Activated CD8-positive, alpha-beta memory T cell treated with anti-CD3 and anti-CD28 coated beads, Interleukin-2, amount 50 U/mL, for 48 hours (primary cell): ENCODE measurements at places on chromosomes 16 and 17.

DNA sequence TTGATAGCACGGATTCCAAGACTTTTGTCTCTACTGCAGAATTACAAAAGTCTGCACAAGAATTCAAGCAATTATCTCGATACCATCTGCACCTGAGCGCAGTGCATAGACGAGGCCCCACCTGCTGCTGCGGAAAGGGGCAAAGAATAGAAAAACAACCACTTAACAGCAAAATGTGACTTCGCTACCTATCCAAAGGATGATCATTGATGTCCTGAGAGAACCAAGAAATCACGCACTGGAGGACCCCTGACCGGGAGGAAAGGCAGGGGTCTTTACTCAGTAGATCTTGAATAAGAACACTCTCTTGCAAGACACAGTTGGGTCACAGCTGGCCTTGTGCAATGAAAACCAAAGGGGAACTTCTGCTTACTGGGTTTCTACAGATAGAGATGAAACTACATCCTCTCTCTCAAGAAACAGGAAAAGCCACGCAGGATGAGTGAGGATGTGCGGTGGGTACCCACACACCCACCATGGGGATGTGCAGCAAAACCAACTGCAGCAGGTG lies 147.4 kb upstream of the RPH3AL start:
- DNase-seq = no peak

- no peak for DNase-seq
These were observed 263.8 kb downstream of the HS3ST3A1 start for GRCh38 chr17:13337864-13338371.

DNA sequence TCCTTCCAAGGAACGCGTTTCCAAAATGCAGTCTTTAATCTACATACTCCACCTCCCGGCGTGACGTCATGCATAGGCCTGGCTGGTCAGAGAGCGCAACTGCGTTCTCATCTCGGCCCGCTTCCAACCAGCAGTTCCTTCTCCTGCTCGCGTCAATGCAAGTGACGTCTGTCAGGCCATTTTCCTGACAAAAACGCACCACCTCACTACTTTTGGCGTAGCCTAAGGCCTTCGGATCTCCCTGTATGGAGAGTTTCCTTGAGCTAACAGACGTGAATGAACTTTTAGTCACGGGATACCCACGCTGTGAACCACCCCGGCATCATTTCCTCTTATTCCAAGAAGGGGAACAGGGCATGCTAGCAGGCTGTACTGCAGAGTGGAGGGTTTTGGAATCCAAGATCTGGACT lies 25.0 kb downstream of the TEX14 start:
- DNase-seq = peak; percentile 57

DNA sequence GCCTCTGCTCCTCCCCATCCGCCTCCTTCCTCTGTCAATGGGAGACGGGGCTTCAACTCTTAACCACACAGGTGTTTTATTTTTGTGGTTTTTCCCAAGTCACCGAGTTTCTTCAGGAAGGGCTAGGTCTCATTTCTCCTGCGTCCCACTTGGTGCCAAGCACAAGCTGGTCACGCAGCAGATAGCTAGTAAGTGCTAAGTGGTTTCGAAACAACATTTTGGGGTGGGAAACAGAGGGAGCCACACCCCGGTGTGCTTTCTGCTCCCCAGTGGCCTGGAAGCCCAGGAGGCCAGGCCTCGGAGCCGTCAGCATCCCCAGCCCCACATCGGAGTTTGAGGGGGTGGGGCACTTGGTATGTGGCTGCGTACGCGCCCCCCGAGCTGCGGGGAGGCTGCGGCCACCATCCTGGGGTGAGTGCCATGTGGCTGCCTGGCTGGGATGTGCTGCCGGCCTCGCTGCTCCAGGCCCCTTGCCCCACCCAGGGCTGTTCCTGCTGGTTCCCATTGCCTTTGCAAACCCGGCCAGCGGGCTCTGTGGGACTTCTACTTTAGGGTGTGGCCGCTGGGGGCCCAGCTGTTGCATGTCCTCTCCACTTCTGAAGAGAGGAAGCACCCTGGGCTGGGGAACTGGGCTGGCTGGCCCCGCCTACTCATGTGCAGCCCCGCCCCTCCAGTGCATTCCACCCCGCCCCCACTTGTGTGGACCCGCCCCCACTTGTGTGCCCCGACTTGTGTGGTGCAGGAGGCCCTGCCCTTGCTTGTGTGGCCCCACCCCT lies 55.6 kb downstream of the BAIAP2 start:
- peak; percentile 61 for DNase-seq

GRCh38 chr17:72411124-72411563 lies 290.3 kb downstream of the SOX9 start:
- DNase-seq = no peak

GRCh38 chr17:31692632-31693031 lies 166.4 kb downstream of the COPRS start:
- DNase-seq = no peak

DNA sequence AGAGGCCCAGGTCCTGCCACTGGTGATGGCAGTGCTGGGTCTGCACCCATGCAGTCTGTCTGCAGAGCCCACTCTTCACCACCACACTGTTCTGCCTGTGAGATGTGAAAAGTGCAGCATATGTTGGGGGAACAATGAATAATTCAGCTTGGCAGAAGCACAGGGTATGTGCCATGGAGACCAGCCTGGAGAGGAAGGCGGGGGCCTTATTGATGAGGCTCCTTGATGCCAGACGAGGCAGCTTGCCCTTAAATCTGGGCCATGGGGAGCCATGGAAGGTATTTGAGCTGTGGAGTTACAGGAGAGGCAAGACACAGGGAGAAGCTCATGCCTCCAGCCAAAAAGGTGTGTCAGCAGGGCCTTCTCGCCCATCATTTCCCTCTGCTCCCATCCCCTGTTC lies 124.7 kb downstream of the C16orf78 start:
- DNase-seq = no peak

DNA sequence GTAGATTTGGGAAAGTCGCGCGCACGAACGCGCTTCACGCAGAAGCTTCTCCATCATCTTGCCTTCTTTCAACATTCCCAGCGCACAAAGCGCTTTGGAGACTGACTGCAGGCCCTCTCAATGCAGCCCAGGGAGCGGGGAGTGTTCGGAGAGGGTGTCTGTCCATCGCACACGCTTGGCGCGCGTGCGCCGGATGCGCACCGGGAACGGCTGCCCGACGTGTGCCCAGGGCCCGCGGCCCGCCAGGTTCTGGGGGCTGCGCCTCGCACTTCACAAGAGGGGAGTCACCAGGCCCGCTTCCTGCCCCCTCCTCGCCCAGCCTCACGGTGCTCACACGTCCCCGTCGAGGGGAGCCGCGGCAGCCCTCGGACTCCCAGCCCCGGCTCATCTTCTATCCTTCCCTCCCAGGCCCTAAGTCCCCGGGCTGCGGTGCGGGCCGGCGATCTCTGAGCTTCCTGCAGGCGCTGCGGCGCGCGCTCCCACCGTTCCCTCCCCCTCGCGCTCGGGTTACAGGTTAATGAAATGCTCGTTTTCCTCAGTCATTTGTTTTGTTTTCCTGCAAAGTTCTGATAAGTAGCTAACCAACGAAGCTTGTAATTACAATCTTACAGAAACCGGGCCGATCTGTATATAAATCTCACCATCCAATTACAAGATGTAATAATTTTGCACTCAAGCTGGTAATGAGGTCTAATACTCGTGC lies 2.8 kb upstream of the IRX3 start:
- peak; percentile 55 for DNase-seq

- peak; percentile 96 for DNase-seq
These were observed 19.1 kb upstream of the STAC2 start for GRCh38 chr17:39244600-39245570.

DNA sequence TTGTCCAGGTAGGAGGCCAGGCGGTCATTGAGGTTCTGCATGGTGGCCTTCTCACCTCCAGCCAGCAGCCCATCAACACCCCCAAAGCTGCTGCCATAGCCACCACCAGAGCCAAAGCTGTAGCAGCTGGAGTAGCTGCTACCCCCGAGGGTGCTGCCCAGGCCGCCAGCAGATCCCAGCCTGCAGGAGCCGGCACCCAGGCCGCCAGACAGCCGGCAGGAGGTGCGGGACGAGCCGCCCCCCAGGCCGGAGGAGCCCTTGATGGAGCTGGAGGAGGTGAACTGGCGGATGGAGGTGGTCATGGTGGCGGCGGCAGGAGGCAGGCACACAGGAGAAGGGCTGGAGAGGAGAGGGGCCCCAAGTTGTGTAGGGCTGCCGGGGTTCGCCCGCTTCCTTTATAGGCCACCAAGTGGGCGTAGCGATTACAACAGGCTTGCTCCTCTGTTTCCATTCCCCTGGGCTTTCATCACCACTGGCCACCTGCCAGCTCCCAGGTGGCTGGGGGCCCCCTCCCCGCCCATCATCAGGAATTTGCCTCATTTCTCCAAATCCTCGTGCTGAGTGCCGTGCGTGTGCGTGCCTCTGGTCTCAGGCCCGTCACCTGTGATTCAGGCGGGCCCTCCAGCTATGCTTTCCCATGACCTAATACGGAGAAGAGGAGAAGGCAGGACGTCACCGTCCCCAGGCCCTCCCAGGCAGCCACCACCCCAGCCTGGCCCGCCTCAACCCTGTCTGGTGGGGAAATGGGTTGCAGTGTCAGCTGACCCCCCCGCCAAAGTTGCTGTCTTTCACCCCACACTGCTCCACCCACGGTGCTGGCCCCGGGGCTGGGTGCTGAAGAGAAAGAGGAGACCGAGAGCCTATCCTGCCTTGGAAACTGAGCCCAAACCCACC lies at the start of gene KRT17:
Gene KRT17 (minus strand): TSS at position 368 of the 894 bp plus-strand sequence. CDS start 66 bp downstream, at position 302.
- DNase-seq = no peak

GRCh38 chr16:20369452-20370054 lies 17.0 kb upstream of the UMOD start:
- no peak for DNase-seq

- no peak for DNase-seq
These were observed 22.9 kb upstream of the MPRIP start for GRCh38 chr17:17019430-17019762.

- no peak for DNase-seq
These were observed 1.9 kb upstream of the TRIM37 start for GRCh38 chr17:59108400-59109102.

GRCh38 chr16:27685807-27686206 lies 135.9 kb downstream of the KATNIP start:
- no peak for DNase-seq

DNA sequence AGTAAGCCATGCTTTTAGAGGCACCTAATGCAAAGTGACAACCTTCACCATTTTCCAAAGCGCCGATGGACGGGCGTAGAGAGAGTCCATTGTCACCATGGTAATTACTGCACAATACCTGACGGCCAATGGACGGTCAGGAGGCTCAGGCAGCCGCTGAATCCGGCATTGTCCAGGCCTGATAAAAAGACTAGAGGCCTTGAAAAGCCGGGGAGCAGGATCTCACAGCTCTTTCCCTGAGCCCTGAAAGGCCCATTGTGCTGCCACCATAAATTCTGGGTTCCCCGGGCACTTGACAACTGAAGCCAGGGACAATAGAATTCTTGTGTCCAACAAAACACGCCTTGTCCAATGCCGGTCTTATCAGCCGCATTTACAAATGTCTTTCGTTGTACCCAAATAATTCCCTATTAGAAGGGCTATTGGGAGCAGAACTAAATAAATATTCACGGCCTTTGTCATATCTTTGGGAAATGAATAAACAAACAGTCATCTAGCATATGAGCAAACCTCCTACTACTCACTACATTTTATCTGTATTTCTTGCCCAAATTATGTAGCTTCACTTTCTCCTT lies 62.4 kb downstream of the CDH11 start:
- DNase-seq = no peak

- no peak for DNase-seq
These were observed 171.0 kb downstream of the MAF start for GRCh38 chr16:79429381-79430190.

DNA sequence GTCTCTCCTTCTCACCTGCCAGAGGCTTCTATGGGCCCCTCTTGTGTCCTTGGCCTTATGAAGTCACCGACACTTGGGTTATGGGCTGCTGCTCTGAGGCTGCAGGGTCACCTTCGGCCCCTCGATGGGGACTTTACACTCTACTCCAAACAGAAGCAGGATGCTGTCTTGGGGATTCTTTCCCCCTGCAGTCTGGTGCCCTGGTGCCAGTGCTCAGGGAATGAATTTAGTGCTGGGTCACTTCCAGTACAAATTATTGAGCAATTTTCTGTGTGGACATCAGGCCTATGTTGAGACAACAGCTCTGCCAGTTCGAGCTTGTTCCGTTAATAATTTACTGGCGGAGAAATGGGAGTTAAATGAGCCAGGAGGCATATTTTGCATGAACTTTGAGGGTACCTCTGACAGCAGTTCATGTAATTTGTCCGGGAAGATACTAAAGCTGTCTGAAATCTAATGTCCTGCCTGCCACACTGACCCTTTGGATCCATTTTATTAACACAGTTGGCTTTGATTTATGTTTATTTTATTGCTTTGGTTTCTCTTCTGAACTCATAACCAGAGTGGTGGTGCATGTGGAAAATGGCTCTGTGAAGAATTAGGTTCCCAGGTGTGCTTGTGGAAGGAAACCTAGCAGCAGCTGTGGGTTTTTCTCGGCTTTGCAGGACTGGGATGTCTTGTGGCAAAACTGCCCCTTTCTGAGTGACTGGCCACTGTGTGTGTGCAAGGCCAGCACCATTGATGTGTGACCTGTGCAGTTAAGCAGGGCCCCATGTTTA lies 34.1 kb upstream of the DHX8 start:
- no peak for DNase-seq

- no peak for DNase-seq
These were observed 2.4 kb upstream of the NACA2 start for GRCh38 chr17:61593426-61593825.

- DNase-seq = no peak
These were observed 11.5 kb downstream of the TRIM25 start for GRCh38 chr17:56902348-56902747.

- peak; percentile 97 for DNase-seq
These were observed at the start of gene GDE1 for GRCh38 chr16:19521471-19522396. Gene GDE1, minus strand, starts transcription at chr16:19522098. Its CDS starts 134 bp downstream, at chr16:19521964.

GRCh38 chr16:86219655-86220445 lies 290.5 kb upstream of the FOXF1 start:
- no peak for DNase-seq

DNA sequence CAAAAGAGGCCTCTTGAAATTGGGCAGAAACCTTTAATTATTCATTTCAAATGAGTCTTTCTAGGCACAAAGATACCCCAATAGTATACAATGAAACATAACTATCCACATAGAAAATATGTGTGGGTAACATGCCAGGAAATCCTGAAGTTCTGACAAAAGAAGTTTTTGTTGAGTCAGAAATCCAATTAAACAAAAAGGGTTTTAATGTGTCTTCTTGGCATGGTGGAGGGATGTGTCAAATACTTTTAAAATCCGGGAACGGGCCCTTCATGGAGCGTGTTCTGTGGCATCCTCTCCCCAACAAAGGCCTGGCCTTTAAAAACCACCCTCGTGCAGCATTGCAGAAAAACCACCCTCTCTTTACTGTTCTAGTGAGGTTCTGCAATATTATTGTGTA lies 14.2 kb downstream of the CDRT4 start:
- no peak for DNase-seq

- DNase-seq = no peak
These were observed 226.5 kb upstream of the GSE1 start for GRCh38 chr16:85386467-85387170.

GRCh38 chr17:8326511-8327302 lies 12.9 kb upstream of the ODF4 start:
- peak; percentile 72 for DNase-seq

GRCh38 chr17:61064087-61064951 lies 335.3 kb upstream of the TBX2 start:
- no peak for DNase-seq

- DNase-seq = no peak
These were observed 6.0 kb upstream of the DNAI2 start for GRCh38 chr17:74267987-74268499.
